ENCODE measurements at places on chromosomes 7 and 10. TPM values are rescaled to one million over a fixed set of nuclear protein-coding genes. Genes with fewer than 3 reads are reported as not detected.

Gene STOX1
- 0.09 TPM for total RNA-seq

DNA sequence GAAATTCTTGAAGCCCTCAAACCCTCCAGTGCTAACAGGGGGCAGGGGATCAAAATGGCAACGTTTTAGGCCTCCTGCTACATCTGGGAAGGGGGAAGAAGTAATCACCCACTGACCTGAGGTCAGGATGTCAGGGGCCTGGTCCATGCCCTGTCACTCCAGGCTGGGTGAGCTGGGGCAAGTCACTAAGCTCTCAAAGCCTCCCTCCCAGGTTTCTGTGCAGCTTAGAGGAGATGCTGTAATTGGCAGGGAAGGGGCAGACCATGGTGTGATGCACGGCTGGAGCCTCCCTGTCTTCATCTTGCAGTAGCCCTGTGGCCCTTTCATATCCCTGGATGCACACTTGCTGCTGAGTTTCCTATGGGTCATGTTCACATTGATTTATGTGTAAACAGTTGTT, 27.2 kb downstream of the LEP start:
- DNase-seq = no peak

Gene SKIDA1
- total RNA-seq = 0.90 TPM

Gene GPR85
- total RNA-seq = 2.4 TPM

- DNase-seq = no peak
Measured at GRCh38 chr7:47337531-47337930, 244.4 kb downstream of the TNS3 start.

All from fibroblast of the aortic adventitia (primary cell).